Neuronal stem cell (in vitro differentiated cells): ENCODE measurements at places on chromosomes 7 and 10.
A peak's percentile ranks its signal among the peaks of the same experiment; 100 is the strongest.

DNA sequence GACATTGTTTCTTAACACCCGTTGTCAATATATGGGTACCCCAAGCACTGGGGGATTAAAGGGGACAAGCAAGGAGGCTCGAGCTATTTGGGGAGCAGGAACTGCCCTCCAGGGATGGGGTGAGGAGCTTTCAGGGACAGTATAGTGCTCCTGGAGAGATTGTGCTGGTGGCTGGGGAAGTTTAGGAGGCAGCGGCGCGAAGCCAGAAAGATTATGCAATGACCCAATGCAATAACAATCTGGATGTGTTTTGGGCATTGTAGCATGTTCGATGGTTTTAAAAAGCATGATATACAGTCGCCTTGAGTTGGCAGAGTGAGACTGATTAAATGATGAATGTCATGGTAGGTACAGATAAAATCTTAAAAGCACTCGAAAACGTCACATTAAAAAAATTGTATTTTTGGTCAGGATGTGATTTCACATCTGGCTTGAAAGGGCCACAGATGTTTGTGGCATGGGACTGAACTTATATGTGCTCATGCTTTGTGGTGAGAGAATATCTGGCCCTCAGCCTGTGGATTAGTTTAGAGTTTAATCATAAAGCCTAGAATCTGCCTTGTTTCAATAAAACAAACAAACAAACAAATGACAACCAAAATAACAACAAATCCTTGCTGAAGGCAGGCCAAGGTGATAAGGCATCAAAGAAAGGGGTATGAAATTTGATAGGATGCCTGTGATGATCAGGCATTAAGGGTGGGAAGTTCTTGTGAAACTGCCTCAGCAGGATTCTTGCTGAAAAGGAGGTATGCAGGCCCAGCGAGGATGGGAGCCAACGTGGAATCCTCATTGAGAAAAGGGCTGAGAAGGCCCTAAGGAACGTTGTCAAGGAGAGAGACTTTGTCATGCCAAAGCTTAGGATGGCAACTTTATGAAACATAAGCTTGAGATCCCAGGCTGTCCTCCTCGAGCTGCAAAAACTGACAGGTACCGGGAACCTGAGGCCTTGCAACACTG is 417.1 kb upstream of the KLF6 start:
- no peak for DNase-seq

GRCh38 chr10:123100030-123100762 is 35.6 kb upstream of the HMX3 start:
- no peak for DNase-seq

DNA sequence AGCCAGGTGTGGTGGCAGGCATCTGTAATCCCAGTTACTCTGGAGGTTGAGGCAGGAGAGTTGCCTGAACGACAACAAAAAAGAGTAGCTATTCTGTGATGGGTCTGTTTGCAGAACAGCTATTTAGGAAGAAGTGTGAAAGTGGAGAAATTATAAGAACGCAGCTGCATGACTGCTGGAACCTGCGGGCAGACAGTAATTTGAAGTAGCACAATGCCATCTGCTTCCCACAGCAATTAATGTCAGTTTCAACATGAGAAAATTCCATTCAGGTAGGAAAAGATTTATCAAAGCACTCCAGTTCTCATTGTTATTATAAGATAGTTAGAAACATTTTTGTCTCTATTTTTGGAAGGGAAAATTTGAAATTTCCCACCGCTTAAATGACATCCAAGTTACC is 21.5 kb downstream of the LAMB1 start:
- DNase-seq = no peak

GRCh38 chr10:119217991-119218490 is 10.7 kb downstream of the GRK5 start:
- no peak for DNase-seq

DNA sequence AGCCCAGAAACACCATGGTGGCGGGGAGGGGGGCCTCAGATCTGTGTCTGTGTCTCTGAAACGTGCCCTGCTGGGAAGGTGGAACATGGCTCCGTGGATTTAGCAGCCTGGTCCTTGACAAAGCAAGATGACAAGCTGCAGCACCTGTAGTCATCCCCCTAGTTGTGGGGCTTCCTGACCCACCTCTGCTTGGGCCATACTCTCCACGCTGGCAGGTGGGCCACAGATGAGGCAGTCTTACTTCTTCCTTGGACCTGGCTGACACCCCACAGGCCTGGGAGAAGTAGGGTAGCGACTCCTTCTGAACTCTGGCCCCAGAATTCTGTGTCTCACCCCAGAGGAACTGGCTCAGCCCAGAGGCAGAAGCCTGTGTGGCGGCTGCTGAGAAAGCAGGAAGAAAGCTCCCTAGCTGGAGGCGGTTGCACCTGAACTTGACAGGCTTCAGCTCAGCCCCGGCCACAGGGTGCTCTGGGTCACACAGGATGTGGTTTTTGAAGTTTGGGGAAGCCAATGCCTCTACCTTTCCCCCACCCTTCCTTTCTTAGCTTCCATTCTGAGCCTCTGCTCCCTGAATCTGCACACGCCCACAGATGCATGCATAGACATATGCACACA is 113.9 kb downstream of the ABLIM1 start:
- DNase-seq = no peak

DNA sequence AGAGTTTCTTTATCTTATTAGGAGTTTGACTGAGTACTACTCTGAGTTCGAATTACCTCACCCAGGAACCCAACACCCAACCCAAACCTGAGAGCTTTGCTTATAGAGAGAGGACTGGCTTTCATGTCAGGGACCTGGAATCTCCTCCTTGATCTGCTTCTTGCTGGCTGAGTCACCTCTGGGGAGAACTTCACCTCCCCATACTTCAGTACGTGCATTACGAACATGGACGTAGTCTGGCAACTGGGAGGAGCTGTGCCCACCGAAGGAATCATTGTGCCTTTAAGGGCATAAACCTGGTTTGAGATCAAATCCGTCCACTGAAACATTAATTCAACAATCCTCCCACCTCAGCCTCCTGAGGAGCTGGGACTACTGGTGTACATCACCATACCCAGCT is 12.2 kb upstream of the PSAP start:
- no peak for DNase-seq

DNA sequence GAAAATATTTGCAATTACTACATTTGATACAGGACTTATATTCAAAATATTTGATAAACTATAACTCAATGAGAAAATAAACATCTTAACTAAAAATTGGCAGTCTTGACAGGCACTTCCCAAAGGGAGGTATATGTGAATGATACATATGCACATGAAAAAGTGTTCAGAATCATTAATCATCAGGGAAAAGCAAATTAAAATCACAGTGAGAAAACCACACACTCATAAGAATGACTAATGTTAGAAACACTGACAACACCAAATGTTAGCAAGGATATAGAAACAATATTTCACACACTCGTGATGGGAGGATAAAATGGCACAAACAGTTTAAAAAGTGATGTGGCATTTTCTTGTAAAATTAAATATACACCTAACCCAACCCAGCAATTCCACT is 4.1 kb upstream of the VPS26A start:
- no peak for DNase-seq

DNA sequence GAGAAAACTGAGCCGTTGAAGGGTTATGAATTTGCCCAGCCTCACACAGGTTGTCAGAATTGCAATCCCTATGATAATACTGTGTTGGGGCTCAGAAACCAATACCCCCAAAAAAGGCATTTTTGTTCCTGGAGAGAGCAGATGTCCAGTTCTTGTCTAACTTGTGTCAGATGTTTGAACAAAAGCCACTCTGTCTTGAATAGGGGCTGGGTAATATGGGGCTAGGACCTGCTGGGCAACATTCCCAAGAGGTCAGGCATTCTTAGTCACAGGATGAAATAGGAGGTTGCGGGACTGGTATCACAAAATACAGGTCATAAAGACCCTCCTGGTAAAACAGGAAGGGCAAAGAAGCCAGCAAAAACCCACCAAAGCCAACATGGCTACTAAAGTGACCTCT is 482.1 kb downstream of the IPMK start:
- DNase-seq = no peak

DNA sequence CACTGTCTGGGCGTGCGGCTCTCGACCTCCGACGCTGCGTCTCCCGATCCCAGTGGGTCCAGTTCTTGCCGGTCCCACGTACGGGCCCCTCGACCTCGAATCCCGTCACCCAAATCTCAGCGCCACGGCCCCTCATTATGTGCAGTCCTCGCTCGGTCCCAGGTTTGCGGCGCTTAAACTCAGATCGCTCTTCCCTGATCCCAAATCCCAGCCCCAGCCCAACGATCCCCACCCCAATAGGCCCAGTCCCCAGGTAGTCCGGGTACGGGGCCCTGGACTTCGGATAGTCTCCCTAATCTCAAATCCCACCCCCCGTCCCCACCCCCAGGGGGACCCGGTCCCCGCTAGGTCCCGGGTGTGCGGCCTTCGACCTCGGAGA is 666 bp downstream of the HNRNPF start:
- DNase-seq = no peak

- DNase-seq = peak; percentile 52
These were observed 218.3 kb downstream of the TRIL start for GRCh38 chr7:28739826-28740225.

DNA sequence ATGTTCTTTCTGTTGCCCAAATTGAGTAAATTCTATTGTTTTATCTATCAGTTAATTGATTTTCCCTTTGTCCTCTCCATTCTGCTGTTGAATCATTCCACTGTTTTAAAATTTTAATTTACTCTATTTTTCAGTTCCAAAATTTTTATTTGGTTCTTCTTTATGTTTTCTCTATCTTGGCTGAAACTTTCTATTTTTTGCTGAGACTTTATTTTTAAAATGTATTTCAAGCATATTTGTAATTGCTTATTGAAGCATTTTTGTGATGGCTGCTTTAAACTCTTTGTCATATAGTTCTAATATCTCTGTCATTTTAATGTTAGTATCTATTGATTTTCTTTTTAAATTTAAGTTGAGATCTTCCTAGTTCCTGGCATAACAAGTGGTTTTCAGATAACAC is 60.5 kb downstream of the OR13A1 start:
- DNase-seq = no peak

GRCh38 chr10:80581469-80581835 is 43.8 kb downstream of the SH2D4B start:
- DNase-seq = no peak

- DNase-seq = no peak
These were observed 56.0 kb downstream of the PTPRN2 start for GRCh38 chr7:158531661-158532060.

DNA sequence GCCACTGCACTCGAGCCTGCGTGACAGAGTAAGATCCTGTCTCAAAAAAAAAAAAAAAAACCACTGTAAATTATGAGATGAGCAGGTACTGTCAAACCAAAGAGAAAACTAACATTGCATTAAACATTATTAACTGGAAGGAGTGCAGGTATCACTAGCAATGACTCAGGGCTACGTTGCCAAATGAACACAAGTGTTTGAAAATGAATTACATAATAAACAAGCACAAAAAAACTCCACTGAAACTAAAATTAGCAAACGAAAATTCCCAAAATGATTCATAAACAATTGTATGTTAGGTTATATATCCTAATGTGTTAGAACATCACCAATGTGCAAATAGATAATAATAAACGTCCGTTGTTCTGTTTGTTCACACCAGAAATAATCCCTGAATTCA is 42.8 kb downstream of the NSUN6 start:
- no peak for DNase-seq

DNA sequence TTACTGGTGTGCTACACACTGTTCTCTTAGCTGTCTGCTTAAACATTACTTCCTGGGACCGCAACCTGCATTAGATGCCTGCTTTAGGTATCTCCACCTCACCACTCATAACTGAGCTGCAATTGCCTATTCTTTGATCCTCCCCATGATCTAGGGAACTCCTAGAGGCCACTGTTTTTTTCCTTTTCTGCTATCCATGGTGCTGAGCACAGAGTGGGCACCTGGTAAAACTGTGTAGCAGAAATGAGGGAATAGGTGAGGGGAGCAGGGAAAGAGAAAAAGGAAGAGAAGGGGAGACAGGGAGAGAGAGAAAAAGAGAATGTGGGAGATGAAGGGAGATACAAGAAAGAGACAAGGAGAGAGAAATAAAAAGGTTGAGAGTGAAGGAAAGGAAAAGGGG is 434.9 kb downstream of the ADRA2A start:
- peak; percentile 8 for DNase-seq

GRCh38 chr7:129835569-129835968 is 117.2 kb downstream of the UBE2H start:
- DNase-seq = no peak

DNA sequence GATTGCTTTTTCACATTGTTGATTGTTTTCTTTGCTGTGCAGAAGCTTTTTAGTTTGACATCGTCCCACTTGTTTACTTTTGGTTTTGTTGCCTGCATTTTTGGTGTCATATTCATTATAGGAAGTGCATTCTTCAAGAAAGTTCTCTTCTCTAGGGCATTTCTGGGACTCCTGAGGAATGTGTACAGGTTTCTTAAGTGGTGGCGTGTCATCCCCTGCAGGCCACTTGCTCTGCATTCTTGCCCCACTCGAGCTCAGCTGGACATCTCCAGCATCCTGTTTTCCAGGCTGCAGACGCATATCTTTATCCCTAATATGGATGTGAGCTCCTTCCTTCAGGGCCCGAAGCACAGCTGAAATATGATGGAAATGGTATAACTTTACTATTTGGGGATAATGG is 255.6 kb upstream of the HABP2 start:
- no peak for DNase-seq

DNA sequence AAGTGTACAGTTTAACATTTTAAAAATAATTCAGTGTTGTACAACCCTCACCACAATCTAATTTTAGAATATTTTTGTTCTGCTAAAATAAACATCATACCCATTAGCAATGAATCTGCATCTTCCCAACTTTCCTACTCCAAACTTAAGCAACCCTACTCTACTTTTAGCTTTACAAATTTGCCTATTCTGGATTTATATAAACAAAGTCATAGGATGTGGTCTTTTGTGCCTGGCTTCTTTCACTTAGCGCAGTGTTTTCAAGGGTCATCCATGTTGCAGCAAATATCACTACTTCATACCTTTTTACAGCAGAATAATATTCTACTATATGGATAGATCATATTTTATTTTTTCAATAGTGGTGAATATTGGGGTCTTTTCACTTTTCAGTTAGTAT is 18.9 kb downstream of the CALML3 start:
- no peak for DNase-seq

GRCh38 chr10:86556532-86556931 is 34.9 kb upstream of the WAPL start:
- DNase-seq = no peak

DNA sequence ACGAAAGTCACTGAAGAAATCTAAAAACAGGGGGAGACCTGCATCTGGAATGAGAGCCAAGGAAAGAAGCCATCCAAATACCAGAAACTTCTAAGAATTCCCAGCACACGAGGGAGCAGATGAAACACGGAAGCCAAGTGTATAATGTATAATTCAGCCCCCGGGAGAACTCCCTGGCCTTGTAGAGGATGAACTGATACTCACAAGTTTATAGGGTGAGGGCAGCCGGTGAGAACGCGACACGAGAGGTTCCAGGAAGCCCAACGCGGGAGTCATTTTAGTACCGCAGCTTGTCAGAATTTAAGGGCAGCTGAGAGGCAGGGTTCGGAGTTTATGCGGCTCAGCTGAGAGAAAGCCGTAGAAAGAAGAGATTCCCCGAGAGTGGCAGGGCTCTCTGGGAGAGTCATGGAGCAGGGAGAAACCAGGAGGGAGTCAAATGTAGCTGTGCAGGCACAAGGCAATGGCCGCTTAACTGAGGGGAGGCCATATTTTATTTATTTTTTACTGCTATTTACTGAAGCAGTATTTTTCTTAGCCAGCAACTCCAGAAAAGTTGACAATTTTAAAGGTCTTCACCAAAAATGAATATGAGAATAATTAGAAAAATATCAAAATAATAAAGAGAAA is 164.0 kb downstream of the NPSR1 start:
- DNase-seq = no peak
